GM13977 (cell line): ENCODE measurements at places on chromosomes 2 and 18.
A peak's percentile ranks its signal among the peaks of the same experiment; 100 is the strongest.

GRCh38 chr2:31547485-31547884, 33.3 kb downstream of the SRD5A2 start:
- DNase-seq: no peak

DNA sequence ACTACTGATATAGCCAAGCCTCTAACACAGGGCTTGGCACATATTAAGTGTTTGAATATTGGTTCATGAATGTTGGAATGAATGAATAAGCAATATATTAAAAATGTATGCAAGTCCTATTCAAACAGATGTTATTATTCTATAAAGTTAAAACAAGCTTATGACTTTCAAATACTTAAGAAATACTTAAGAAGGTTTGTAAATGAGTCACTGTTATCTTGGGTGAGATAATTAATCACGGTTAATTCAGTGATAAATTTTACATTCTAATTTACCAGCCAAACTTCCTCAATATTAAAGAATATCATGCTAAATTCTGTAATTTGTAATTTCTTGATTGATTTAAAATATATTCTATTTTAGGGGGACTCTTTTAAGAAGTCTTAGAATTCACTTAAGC, 74.8 kb downstream of the RBMS1 start:
- no peak for DNase-seq

- no peak for DNase-seq
These were observed 13.1 kb downstream of the CASP10 start for GRCh38 chr2:201196003-201196402.

DNA sequence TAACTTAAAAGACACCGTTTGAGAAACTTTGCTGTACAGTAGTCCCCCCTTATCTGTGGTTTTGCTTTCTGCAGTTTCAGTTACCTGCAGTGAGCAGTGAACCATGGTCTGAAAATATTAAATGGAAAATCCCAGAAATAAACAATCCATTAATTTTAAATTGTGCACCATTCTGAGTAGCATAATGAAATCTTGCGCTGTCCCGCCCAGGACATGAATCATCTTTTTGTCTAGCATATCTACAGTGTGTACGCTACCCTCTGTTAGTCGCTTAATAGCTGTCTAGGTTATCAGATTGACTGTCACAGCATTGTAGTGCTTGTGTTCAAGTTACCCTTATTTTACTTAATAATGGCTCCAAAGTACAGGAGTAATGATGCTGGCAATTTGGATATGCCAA, 6.1 kb downstream of the ARPC2 start:
- DNase-seq: no peak

DNA sequence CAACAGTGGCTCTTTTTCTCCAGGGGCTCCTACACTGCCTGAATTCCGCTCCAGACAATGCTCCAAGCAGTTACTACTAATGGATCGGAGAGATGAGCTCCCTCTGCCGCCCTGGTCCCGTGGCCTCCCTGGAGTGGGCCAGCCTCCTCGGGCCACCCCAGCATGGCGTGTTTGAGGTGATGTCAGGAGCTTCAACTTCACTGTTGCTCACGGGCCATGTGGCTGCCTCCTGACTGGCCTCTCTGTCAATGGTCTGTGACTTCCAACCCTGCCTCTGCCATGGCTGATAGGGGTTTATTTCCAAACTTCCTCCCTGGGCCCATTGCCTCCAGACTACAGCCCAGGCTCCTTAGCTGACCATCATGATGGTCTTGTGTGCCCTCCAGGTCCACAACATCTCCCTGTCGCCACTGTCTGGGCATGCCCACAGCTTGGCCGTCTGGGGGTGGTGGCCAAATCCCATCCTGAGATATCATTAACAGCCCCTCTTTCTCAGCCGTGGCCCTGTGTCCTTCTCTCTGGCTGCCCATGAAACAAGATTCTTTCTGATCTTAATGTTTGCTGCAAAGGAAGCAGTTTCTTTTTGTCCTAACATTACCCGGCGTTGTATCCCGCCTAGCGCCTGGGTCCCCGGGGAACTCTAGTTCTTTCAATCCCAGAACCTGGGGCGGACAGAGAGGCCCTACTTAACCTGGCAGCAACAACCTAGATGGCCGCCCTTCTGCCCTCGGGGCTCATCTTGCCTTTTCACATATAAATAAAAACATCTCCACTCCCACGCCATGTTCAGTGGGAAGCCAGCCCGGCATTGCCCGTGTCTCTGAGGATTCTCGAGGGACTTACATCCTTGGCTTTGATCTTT, 38.1 kb downstream of the ATOH8 start:
- DNase-seq: no peak

DNA sequence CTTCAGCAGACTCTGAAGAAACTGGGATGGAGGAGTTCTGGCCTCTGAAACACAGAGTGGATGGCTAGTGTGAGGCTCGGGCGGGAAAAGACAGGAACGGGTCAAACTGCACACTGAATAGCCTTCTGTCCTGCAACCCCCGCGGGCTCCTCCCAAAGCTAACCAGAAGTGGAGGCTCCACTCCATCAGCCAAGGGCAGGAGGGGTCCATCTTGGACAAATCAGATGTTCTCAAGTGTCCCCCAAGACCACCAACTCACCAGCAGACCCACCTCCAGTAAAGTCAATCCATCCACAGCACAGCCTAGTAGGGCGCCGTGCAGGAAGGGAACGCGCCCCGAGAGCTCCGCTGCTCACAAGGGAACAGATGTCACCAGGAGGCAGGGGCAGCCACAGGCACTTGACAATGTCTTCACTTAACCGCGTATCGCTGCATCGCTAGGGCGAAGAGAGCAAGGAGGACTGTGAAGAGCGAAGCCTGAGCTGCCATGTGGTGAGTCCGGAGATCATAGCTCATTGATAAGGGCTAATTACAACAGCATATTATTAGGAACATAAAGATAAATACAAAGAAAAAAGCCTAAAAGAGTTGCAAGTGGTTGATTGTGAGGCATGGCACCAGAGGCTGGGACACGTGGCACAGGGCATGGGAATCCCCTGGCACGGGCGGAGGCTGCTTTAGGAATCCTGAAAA, 494.6 kb upstream of the MYT1L start:
- DNase-seq: no peak

DNA sequence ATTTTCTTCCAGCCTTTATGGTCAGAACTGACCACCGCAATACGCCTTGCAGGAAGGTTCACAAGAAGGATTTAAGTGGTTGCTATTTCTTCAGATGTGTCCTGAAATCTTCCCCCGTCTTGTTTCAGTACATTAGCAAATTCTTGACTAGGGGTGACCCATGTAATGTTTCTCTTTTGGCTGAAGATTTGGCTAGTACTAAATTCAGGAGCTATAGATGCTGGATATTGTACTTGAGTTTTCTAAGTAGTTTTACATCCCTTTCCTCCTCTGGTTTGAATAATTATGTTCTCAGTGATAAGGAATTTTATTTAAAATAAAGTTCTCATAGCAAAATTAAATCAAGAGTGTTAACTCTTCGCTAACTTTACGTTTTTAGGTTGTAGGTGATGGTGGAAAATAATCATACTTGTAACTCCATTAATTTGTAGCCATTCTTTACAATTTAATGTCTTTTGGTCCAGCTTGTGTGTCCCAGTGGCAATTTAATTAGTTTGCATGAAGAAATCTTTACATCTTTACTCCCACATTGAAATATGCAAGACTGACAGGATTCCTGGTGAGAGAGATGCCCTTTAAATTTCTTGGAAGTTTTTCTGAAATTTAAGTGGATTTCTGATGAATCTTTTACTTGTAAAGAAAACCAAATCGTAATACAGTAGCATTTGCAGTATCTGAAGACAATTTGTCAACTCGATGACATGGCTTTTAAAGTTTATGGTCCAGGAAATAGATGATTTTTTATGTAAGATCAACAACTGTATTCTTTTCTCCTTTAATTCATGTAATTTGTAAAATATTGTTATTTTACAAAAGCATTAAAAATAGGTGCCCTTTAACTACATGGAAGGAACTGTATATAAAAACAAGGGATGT, 2.8 kb downstream of the PHLPP1 start:
- no peak for DNase-seq

DNA sequence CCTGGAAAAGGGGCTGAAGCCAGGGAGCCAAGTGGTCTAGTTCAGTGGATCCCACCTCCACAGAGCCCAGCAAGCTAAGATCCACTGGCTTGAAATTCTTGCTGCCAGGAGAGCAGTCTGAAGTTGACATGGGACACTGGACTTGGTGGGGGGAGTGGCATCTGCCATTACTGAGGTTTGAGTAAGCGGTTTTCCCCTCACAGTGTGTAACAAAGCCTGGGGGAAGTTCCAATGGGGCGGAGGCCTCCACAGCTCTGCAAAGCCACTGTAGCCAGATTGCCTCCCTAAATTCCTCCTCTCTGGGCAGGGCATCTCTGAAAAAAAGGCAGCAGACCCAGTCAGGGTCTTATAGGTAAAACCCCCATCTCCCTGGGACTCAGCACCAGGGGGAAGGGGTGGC, 144.4 kb downstream of the PTPRM start:
- DNase-seq: no peak

DNA sequence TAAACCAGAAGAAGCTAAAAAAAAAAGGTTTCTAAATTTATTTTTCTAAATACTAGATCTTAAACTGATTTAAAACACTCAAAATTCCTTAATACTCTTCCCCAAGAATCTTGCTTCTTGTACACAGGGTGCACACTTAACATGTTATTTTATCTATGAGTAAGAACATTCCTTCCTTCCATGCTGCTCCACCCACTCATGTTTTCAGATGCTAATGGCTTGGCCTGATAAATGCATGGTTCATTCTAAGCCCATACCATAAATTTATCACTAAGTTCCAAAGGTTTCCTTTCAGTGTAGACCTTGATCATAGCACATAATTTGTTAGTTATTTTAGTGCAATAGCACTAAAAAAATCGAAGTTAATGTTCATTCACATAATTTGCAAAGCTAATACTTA, 8.1 kb downstream of the FBXO48 start:
- DNase-seq: no peak

GRCh38 chr18:13240060-13240725, 21.6 kb downstream of the LDLRAD4 start:
- DNase-seq: no peak

DNA sequence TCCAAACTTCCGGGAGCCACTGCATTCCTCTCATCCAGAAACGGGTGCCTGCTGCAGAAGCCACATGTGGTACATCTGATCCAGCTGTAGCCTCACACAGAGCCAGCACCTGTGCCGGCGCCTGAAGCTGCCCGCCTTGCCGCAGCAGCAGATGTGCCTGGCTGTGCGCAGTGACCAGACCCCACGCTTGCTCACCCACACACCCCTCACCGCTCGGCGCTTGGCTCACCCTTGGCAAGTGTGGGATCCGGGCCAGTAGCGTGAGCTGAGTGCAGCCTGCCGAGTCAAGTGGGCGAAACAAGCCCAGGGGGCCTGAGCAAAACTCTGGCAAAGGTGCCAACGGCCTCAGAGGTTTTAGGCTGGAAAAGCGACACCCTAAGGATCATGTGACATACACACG, 220.1 kb upstream of the TMEFF2 start:
- DNase-seq: no peak

- DNase-seq: no peak
These were observed 297.4 kb downstream of the EIPR1 start for GRCh38 chr2:3079959-3080948.

GRCh38 chr2:181882246-181883020, 9.1 kb upstream of the ITPRID2 start:
- DNase-seq: no peak

DNA sequence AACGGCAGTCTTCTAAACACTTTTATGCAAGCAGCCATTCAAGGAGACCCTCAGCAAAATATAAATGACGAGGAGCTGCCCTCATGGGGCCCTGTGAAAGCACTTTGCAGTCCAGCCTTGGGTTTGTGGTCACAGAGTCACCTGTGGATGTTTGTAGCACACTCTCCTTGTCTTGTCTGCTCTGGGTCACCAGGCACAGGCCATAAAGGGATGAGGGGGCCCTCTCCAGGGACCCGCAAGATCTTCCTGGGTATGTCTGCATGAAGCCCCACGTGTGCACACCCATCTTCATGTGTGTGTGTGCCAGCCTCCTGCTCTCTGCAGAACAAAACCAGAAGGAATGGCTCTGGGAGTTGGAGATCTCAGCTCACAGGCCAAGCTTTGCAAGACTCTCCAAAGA, 36.2 kb downstream of the ATOH8 start:
- no peak for DNase-seq

DNA sequence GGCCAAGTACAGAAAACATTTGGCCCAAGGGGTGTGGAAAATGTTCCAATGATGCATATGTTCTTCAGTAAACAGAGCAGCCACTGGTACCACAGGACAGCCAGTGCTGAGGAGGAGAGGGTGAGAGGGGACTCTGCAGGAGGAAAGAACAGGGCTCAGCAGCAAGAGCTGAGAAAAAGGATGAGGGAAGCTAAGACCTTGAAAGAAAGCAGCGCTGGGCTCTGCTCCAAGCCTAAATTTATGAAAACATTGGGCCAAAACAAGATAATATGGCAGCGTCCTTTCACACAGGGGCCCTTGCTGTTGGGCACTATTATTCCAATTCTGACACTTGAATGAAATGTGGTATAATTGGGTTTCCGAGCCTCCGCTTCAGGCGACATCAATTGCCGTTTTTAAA, 939.0 kb upstream of the FANCL start:
- no peak for DNase-seq

GRCh38 chr2:212364112-212364985, 174.3 kb downstream of the ERBB4 start:
- DNase-seq: no peak

GRCh38 chr2:145759228-145759915, 1239.5 kb upstream of the ZEB2 start:
- no peak for DNase-seq

GRCh38 chr18:46829531-46829930, 72.7 kb upstream of the ST8SIA5 start:
- no peak for DNase-seq

- DNase-seq: no peak
These were observed 42.6 kb upstream of the MAPRE2 start for GRCh38 chr18:34998661-34999060.

GRCh38 chr18:45802814-45803492, 22.5 kb upstream of the SIGLEC15 start:
- DNase-seq: no peak

GRCh38 chr2:191922736-191923651, 76.1 kb upstream of the CAVIN2 start:
- DNase-seq: peak; percentile 83

GRCh38 chr2:205683502-205684367, 1.4 kb downstream of the NRP2 start:
- DNase-seq: no peak

- no peak for DNase-seq
These were observed 81.0 kb upstream of the TMEM18 start for GRCh38 chr2:758073-758820.

- DNase-seq: no peak
These were observed 27.9 kb upstream of the SOX11 start for GRCh38 chr2:5664278-5664681.

DNA sequence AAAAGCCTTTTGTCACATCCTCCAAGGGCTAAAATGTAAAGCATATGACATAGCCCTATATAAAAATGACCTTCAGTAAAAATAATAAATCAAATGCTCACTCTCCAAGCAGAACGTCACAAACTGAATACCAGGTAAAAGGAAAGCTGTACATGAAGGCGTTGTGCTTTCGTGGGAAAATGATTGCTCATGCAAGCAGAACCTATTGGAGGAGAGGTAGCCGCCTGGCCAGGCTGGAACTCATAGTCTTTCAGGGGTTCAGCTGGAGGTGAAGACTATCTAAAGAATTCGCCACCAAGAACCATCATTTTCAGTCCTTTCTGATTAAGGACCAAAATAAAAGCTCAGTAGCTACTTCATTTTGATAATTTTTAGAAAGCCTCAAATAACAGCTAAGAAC, 44.7 kb downstream of the ANKRD44 start:
- no peak for DNase-seq
